ENCODE measurements at places on chromosomes 11 and 22.

GRCh38 chr11:78231962-78232501 is 43.3 kb downstream of the USP35 start:
- no peak for DNase-seq

- DNase-seq: no peak
Observed at GRCh38 chr11:129320494-129320893, 55.2 kb upstream of the BARX2 start.

DNA sequence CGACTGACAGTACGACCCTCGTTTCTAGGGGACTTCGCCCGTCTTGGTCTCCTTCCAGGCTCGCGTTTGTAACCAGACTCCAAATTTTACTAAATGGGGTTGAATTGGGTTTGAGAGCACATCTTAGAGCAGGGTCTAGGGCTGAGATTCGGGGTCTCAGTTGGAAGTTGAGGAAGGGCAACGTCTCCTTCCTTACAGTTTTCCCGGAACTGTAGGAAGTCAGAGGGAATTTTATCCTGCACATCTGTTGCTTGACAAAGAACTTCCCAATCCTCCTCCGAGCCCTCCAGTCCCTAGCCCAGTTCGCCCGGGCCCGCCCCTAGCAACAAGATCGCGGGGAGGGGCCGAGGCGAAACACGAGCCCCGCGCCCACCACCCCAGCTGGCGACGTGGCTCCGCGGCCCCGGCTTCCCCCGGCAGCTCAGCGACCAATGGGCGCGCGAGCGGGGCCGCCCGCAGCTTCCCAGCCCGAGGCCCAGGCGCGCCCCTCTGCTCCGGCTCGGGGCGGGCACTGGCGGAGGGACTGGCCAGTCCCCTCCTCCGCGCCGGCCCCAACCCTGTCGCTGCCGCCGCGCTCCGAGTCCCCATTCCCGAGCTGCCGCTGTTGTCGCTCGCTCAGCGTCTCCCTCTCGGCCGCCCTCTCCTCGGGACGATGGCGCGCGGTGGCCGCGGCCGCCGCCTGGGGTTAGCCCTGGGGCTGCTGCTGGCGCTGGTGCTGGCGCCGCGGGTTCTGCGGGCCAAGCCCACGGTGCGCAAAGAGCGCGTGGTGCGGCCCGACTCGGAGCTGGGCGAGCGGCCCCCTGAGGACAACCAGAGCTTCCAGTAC is at the start of gene RCN1:
TSS of gene RCN1 (plus strand) at position 530 of the 826 bp plus-strand sequence. CDS start at position 653, 123 bp downstream.
- DNase-seq: no peak

DNA sequence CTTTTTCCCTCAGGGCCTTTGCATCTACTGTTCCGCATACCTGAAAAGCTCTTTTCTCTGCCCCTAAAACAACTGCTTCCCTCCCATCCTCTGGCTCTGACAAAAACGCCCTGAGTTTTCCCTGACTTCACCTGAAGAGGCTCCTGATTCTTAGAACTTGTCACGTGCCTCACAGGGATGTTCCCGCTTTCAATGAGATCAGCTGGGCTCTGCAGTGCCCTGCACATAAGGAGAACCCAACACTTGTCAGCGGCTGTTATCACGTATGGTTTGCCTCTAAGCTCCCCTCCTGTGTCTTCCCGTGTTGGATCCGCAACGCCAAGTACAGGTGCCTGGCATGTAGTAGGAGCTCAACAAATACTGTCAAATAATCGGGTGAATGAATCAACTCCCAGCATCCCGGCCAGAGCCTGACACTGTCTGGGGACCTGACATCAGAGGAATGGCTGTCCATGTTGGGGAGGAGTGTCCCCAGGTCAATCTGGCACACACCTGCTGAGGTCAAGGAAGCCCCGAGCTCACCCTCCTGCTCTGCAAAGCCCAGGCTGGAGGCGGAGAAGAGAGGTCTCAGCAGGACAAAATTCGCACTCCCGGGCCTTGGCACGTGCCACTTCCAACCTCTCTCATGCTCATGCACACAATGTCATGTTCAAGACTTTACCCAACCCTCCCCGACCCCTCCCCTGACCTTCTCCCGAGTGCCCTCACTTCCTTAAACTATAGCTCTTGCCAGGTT is 4.2 kb upstream of the GRK2 start:
- no peak for DNase-seq

- no peak for DNase-seq
Observed at GRCh38 chr11:67700548-67701262, 26.3 kb upstream of the ALDH3B2 start.

- DNase-seq: no peak
Observed at GRCh38 chr22:20956258-20957101, 10.6 kb upstream of the AIFM3 start.

DNA sequence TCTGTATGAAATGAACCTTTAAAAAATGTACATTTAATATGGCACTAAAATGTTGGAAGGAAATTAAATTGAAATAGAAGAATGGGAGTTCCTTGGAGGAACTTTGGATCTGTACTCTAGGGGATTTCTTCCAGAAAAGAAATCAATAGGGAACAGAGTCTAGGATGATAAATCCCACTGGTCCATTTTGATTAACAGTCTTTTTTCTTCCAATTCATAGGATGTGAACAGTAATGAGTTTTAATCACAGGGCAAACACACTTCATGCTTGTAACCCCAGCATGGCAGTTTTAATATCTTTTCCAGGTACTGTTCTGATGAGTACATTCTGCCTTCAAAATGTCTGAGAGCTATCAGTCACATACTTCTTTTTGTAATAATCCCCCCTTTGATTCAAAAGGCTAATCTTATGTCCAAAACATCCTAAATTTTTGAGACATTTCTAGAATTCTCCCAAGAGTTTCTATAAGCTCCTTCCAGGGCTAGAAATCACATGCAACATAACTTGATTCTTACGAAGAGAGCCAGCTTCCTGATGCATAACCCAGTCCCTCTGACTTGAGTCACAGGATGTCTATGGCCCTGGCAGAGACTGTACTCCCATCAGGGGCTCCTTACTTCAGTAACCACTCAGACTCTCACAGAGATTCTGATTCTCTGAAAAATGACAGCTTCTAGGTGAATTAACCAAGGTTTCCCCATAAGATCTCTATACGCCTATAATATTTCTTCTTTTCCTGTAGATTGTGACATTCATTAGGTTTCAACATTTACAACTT is 112.9 kb downstream of the SLC36A4 start:
- no peak for DNase-seq

DNA sequence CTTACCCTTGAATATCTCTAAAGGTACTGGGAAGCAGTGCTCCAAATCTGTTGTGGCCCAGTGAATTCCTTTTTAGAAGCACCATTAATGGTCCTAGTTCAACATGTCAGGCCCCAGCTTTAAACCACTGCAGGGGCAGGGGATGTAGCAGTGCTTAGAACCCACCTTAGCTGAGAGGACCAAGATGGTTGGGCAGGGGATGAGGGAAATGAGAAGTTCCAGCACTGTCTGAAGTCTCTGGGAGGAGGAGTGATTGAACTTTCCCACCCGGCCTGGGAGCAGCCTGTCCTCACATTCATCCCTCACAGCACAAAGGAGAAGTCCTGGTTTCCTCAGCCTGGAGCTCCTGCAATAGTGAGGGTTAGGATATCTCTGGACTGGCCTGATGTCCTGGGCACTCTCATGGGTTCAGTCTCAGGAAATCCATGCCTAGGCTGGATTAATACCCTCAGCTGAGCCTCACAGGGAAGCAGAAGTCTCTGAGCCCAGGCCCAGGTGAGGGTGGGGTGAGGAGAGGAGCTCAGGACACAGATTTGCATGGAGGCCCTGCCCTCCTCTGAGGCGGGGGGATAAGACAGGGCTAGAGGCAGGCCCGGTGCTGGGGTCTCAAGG is 28.6 kb upstream of the PRAME start:
- no peak for DNase-seq

DNA sequence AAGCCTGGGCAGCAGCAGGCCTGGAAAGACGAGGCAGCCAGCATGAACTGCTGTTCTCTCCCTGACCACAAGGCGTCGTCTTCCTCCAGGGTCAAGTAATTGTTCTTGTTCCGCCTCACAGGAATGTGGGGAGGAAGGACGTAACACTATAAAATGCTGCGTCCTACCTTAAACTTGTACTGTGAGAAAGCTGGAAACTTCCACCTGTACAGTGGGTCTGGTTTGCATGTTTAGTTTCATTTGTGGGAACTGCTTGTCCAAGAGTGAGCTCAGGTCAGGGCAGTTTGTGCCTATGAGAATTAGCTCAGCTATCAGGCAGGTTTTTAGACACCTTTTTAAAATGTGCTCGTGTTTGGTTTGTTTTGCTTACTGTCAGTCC is 55.2 kb downstream of the PANX1 start:
- DNase-seq: no peak

- DNase-seq: no peak
Observed at GRCh38 chr22:38108561-38109319, 1.7 kb downstream of the BAIAP2L2 start.

- DNase-seq: no peak
Observed at GRCh38 chr22:46007003-46007847, 30.3 kb upstream of the WNT7B start.

- no peak for DNase-seq
Observed at GRCh38 chr11:86502137-86502642, 127.5 kb downstream of the CCDC81 start.

DNA sequence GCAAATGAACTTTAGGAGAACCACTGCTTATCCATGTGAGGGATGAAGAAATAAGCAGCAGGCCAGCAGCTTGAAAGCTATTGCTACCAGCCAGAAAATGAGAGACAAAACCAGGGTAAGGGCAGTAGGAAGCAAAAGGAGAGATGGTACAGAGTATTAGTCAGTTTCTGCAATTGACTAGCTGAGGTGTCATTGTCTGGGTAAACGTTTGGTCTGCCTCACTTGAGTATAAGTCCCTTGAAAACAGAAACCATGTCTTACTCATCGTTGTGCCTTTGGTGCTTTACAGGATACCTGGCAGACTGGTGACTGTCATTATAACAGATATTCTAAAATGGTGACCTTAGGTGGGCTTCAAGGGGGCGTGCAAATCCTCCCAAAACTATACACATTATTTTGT is 63.9 kb upstream of the USP47 start:
- DNase-seq: no peak

DNA sequence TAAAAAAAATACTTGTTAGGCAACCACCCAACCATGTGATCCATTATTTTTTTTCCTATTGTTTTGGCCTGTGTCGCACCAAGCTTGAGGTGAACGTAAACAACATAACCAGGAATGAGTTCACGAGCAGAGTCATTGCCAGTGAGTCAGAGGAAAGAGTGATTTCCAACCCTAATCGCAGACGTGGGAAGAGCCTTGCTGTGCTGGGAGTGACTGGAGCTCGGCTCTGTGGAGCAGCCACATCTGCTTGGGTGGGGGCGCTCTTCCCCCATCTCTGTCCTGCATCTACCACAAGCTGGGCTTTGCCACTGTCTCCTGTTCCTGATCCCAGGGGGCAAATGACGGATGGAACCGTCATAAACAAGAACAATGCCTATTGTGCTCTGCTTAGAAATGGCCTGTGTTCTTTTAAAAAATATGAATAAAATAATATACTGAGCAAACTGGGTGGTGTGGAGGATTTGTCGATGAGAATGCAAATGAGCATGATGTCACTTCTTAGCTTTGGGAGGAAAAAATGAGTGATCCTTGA is 210.0 kb downstream of the KIRREL3 start:
- no peak for DNase-seq

- DNase-seq: no peak
Observed at GRCh38 chr11:121367001-121367843, 74.7 kb downstream of the SC5D start.

DNA sequence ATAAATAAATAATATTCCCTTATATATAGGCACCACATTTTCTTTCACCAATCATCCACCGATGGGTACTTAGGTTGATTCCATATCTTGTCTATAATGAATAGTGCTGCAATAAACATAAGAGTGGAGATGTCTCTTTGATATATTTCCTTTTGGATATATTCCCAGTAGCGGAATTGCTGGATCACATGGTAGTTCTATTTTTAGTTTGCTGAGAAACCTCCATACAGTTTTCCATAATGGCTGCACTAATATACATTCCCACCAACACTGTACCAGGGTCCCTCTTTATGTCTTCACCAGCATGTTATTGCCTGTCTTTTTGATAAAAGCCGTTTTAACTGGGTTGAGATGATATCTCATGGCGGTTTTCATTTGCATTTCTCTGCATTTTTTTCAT is 23.6 kb downstream of the PAMR1 start:
- DNase-seq: no peak

DNA sequence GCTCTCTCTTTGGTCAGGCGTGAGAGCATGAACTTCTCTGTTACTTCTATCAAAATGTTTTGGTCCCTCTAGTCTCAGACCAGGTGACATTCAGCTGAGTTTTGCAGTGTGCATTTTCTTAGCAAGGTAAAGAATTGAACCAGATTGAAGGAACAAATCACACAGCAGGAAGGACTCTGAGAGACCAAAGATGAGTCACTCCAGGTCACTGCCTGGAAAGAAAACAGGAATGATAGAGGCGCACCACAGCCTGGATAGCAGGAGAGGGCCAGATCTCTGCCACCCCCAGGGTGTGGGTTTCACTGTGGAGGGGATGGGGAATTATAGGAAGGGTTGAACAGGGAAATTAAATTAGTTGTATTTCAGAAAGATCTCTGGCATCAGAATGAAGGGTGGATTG is 788.3 kb downstream of the NTM start:
- no peak for DNase-seq

DNA sequence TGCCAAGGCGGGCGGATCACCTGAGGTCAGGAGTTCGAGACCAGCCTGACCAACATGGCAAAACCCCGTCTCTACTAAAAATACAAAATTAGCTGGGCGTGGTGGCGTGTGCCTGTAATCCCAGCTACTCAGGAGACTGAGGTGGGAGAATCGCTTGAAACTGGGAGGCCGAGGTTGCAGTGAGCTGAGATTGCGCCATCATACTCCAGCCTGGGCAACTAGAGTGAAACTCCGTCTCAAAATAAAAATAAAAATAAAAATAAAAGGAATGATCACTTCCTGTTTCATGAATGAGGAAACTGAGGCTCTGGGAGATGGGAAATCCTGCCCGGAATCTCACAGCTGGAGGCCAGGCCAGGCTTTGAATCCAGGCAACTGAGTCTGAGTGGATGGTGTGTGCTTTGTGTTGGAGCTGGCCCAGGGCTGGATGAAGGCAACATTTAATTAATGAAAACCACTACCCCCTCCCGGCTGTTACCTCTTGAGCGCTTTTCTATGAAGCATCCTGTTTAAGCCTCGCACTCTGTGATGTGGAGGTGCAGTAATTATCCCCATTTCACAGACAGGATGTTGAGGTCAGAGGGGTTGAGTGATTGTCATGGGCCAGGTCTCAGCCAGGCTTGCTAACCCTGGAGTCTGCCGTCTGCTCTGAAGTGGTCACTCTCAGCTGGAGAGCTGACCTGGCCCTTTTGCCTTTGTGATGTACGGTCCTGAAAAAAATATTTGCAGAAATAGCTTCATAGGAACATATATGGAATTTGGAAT is 27.8 kb downstream of the LRP5 start:
- no peak for DNase-seq

DNA sequence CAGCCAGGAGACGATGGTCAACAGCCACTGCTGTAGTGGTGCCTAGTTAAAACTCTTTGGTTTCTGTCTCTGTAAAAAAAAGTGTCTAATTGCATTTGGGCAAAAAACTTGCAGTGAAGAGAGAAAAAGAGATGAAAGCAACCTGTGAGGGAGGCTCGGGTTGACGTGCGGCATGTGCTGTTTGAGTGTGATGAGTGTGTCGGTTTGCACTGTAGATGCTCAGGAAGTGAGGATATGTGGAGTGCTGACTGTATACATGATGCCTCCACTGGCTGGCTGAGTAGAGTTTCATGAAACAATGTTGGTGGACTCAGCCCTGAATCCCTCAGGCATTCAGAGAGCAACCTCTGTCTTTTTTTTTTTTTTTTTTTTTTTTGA is 4.3 kb upstream of the DGCR6L start:
- no peak for DNase-seq

All from esophagus squamous epithelium (tissue), 5 donors.